ENCODE measurements at places on chromosomes 16 and 17.

DNA sequence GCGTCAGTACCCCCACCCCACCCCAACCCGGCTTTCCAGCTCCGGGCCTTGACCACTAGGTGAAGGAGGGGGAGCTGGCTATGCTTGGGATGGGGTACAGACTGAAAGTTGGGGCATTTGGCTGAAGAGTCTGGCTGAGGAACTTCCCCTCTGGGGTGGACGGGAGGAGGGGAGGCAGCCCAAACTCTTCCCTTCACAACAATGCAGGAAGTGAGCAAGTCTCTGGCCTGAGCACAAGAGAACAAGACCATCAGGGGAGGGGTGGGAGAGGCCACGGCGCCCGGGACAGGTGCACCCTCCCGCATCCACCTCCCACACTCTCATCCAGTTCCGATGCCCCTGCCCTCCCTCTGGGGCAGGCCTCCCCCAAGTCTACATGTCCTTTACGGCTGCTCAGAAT, 5.6 kb downstream of the USH1G start:
- no peak for DNase-seq

GRCh38 chr16:65754820-65755691, 611.4 kb upstream of the CDH5 start:
- no peak for DNase-seq

GRCh38 chr17:39306509-39307212, 80.9 kb upstream of the STAC2 start:
- no peak for DNase-seq

DNA sequence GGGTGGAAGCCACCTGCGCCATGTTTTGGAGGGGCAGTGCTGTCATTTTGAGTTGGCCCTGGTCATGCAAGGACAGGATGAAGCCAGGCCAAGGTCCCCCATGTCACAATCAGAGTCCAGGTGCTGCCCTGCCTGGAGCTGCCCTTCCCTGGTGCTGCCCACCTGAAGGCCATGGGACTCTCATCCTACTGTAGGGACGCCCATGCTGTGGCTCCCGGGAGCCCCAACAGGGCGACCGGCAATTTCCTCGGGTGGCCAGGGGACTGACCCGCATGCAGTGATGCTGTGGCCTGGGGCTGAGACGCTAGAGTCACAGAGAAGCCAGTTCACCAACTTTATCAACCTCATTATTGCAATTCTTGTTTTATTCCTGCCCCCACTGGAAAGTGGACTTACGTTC, 8.0 kb downstream of the CCL17 start:
- no peak for DNase-seq

GRCh38 chr17:61449707-61450640, 2.2 kb upstream of the TBX4 start:
- no peak for DNase-seq

- no peak for DNase-seq
Observed at GRCh38 chr16:87192452-87193073, 124.6 kb downstream of the C16orf95 start.

- DNase-seq = no peak
Observed at GRCh38 chr17:13086142-13086769, 68.4 kb upstream of the ELAC2 start.

DNA sequence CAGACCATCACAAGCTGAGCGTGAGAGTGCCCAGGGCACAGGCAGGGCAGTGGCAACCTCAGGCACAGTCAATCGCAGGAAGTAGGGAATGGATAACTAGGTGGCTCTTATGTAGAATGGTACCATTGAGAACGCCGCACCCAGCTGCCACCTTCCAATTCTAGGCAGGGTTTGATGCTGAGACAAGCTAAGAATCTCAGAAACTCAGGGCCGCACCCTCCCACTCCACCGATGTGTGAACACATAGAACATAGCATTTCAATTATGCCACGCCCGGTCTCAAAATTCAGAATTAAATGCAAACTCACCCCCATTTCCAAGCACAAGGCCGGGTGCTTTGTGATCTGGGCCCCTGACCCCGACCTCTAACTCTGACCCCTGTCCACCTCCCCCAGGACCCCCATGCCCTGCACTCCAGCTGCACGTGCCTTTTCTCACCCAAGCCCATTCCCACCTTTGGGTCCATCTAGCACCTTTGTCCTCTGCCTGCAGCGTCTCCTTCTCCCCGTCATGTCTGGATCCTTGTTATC, 178.4 kb downstream of the C16orf95 start:
- no peak for DNase-seq

GRCh38 chr17:49491192-49491769, 3.8 kb upstream of the NGFR start:
- DNase-seq = no peak

DNA sequence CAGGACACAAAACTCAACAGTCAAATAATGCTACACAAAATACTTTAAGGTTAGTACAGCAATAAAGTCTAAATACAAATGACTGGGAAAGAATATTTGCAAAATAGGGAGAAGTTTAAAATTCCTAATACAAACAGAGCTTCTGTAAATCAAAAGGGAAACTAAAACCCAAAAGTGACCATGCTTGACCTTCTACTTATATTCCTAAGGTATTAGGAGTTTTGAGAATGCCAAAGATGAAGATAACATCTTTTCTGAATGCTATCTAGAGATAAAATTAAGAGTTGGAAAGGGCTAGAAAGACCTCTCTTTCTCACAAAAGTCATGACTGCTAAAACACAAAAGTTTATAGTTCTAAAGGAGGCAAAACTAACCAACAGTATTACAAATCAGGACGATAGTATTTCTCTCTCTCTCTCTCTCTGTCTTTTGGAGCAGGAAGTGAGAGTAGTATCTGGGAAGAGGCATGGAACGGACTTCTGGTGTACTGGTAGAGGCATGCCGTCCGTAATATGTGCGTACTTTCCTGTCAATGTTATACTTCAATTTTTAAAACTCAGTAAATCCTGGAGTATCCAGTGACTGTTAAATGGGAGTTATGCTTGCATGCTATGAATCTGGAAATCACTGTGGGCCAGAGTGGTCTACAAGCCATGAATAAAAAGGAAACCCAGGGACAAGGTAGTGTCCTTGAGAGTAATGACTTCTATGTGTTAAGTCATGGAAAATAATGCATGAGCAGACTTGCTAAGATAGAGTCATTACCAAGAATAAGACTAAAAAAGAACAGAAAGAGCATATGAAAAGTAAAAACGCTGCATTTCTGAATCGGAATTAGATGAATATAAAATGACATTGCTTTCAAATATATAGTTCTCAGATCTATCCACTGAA, 49.7 kb upstream of the ANKFY1 start:
- no peak for DNase-seq

DNA sequence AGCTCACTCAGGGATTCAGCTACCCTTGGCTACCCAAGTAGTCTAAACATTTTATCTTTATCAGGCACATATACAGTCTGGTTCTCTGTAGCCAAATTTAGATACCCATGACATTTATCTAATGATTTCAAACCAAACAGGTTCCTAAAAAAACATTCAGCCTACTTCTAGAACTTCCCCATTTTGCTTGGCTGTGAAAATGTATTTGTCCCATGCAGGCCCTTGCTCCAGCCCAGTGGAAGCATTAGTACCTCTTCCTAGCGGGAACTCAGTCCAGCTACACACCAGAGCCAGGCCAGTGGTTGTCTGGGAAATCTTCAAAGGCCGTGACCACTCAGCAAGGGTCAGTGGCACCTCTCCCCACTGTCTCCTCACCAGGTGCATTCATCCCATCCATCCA, 26.2 kb upstream of the NAGLU start:
- DNase-seq = no peak

- DNase-seq = no peak
Observed at GRCh38 chr16:48822431-48822830, 212.5 kb upstream of the N4BP1 start.

DNA sequence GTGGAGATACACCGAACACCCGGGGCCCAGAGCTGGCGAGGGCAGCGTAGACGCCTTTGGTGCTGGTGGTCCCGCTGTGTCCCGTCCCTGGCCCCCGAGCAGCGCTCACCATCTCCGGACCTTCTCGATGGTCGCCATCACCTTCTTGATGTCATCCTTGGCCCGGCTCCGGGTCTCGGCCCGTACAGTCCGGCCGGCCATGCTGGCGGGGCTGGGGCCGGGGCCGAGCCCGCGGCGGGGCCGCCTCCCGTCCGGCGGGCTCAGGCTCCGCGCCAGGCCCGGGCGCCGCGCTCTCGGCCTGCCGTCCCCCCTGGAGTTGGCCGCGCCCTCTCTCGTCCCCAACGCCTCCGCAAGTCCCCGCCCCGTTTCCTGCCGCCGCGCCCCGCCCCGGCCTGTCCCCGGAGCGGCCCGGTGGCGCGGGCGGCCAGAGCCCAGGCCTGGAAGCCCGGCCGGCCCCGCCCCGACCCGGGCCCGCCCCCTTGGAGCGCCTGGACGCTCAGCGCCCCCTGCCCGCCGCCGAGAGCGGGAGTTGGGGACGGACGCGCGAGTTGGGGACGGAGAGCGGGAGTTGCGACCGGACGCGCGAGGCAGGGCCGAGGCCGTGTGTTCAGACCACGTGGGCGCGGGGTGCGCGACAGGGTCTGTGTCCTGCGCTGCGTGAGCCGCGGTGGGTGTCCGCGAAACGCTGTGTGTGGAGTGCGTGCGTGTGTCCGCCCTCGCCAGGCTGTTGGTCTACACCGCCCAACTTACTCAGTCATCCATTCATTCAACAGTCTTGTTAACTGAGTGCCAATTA, at the start of gene BCL7C:
Gene BCL7C, minus strand, starts transcription at position 334 of the 796 bp plus-strand sequence. Its CDS starts 133 bp downstream, at position 201.
- no peak for DNase-seq

GRCh38 chr16:4680673-4681470, 12.5 kb upstream of the NUDT16L1 start:
- no peak for DNase-seq

GRCh38 chr16:79874391-79874790, 273.9 kb upstream of the MAF start:
- DNase-seq = no peak

DNA sequence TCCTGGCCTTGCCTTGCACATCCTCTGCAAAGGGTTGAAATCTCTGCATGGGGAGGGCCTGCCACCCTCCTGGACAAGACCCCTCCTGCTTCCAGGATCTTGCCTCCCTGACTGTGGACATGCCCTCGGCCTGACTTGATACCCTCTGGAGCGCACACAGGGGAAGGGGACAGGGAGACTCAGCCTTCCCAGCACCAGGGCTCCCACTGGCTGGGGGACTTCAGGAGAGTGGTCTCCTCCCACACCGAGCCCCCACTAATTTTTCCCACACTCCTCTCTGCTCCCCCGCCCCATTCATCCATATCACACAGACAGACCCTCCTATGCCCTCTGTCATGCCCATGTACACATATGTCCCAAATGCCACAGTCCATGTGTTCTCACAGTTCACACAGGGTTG, 14.3 kb downstream of the SGCA start:
- DNase-seq = no peak

DNA sequence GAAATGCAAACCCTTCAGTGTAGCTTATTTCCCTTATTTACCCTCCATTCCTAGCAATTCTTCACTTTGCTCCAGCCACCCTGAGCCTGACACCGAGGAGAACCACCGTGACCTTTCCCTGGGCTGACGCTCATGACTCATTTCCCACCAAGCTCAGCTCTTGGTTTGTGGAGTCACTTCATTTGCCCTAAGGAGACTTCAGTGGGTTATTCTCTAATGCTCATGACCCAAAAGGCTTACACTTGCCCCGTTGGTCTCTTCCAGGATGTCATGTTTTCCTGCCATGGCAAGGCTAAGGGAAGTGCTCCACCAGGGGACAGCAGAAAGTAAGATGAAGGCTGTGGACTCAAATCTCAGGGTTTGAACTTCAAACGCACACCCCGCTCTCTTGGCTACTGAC, 161.0 kb downstream of the CBLN1 start:
- no peak for DNase-seq

- no peak for DNase-seq
Observed at GRCh38 chr17:61159221-61159814, 240.3 kb upstream of the TBX2 start.

- no peak for DNase-seq
Observed at GRCh38 chr17:12519956-12520594, 145.6 kb upstream of the MYOCD start.

- DNase-seq = no peak
Observed at GRCh38 chr17:16023881-16024280, 24.3 kb downstream of the TTC19 start.

GRCh38 chr17:59572301-59572924, 7.0 kb downstream of the DHX40 start:
- no peak for DNase-seq

DNA sequence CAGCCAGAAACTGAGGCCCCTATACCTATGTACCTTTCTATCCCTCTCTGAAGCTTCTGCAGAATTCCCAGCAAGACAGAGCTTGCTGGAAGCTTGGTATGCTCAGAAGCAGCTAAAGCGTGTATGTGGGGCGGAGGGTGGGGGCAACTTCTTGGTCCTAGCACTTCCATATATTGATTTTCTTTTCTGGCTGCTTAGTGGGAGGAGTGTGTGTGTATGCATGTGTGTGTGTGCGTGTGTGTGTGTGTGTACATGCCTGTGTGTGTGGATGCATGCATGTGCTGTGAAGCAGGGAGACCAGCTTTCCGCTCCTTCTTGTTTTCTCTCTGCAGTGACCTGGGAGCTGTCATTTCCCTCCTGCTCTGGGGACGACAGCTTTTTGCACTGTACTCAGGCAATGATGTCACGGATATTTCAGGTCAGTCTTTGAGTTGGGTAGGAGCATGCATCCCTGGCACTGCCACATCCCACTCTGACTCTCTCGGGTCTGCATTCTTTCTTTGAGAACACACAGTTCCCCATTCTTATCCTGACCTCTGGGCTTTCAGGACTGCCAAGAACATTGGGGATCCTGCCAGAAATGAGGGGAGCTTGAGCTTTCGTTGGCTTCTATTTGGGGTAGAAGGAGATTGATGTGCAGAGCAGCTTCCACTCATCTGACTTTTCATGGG, 10.7 kb downstream of the HPR start:
- no peak for DNase-seq

DNA sequence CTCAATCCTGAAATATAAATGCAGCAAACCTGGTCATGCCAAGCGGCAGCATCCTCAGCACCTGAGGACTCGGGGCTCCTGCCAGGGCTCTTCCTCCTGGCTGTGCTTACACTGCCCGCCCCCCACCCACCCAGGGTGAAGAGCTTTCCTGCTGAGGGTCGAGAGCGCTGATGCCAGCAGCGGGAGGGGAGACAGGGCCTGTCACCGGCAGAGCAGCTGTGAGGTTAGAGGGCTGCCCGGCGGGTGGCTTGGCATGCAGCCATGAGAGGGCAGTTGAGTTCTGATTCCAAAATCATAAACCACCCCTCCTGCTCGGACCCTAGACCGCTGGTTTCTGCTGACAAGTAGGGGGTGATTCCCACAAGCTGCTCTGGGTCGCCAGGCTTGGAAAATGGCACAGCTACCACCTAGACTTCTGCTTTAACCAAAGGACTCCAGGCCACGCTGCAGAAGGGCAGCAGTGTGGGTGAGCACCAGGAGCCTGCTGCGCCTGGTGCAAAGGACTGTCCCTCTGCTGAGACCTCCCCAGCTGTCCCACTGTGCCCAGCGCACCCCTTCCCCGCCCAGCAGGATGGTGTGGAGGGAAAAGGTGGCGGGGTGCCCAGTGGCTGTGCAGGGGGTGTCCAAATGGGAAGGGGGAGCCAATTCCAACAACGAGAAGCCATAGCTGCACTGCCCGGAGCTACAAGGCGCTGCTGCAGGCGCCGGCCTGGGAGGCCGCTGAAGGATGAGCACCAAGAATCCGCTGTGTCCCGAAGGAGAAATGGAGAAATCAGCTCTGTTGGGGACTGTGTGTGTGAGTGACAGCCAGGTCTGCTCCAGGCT, 26.6 kb downstream of the MXRA7 start:
- DNase-seq = no peak

Measured in vagina (tissue), 2 donors.